ENCODE measurements at places on chromosomes 4 and X. TPM values are rescaled to one million over a fixed set of nuclear protein-coding genes. Genes with fewer than 3 reads are reported as not detected.

Gene PLK4
- 5.7 TPM for total RNA-seq

Gene TEX13B
- not detected for total RNA-seq

Gene RIPPLY1
- total RNA-seq = not detected

Gene GLRA2
- 0.08 TPM for total RNA-seq

Gene MAGEA1
- total RNA-seq = not detected

Gene CYLC1
- total RNA-seq = not detected

Gene CENPC
- 20.8 TPM for total RNA-seq

Measured in hepatocyte (in vitro differentiated cells).